ENCODE measurements at places on chromosomes 11 and 22. TPM values are rescaled to one million over a fixed set of nuclear protein-coding genes. Genes with fewer than 3 reads are reported as not detected.

DNA sequence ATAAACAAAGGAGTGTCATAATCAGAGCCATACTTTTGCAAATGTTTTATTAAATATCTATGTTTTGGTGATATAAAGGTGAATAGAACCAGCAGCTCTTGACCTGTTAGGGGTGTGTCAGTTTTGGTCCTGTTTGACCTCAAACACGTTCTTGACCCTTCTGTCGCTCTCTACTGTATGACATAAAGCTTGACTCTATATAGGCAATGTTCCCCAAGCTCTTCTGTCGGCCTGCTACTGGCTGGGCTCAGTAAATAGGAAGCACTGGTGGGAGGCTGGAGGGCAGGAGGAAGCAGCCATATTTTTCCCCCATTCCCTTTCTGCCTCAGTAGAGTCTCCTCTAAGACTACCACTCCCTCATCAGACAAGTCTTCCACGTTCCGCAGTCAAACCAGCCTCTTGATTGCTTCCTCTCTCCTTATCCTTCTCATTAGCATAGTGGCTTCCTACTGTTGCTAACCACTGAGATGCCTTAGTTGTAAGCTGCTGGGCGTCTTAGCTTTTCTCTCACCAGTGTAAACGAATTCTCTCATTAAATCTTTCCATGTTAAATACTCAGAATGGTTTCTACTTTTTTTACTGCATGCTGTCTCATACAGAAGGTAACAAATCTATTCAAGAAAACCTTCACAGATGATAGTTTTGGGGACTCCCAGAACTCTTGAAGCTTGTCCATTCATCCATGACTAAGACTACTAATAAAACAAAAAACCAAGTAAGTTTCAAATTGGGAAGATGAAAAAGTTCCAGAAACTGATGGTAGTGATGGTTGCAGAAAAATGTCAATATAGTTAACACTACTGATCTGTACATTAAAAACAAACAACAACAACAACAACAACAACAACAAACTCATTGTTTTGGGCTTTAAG, 3.3 kb downstream of the NPAT start:
- no peaks in the 10 kb centered on the region for H3K27me3 ChIP-seq
- H3K4me1 ChIP-seq = peaks cover 2% of the 10 kb centered on the region
- no peak overlapping the region for H3K27ac ChIP-seq
- no peak for DNase-seq

- no peak overlapping the region for H3K27ac ChIP-seq
- H3K27me3 ChIP-seq = no peaks in the 10 kb centered on the region
- no peak overlapping the region for H3K4me3 ChIP-seq
- H3K36me3 ChIP-seq = no peaks in the 10 kb centered on the region
- H3K4me1 ChIP-seq = no peaks in the 10 kb centered on the region
Measured at GRCh38 chr22:47394504-47395440, 632.3 kb downstream of the TBC1D22A start.

ANO1 gene
- total RNA-seq = 41.7 TPM

MS4A12 gene
- not detected for total RNA-seq
